ENCODE measurements at places on chromosomes 13 and 19. TPM values are rescaled to one million over a fixed set of nuclear protein-coding genes. Genes with fewer than 3 reads are reported as not detected.

- DNase-seq = peak; percentile 77
- no peak overlapping the region for H3K27ac ChIP-seq
- no peaks in the 10 kb centered on the region for H3K4me1 ChIP-seq
Observed at GRCh38 chr13:29743201-29743786, 107.1 kb downstream of the UBL3 start.

The CYSLTR2 gene
- 1.4 TPM for total RNA-seq

- H3K4me1 ChIP-seq = no peaks in the 10 kb centered on the region
- H3K36me3 ChIP-seq = no peaks in the 10 kb centered on the region
- H3K27me3 ChIP-seq = peaks cover 5% of the 10 kb centered on the region
- no peak overlapping the region for H3K27ac ChIP-seq
Observed at GRCh38 chr13:111548301-111548700, 227.9 kb downstream of the TEX29 start.

DNA sequence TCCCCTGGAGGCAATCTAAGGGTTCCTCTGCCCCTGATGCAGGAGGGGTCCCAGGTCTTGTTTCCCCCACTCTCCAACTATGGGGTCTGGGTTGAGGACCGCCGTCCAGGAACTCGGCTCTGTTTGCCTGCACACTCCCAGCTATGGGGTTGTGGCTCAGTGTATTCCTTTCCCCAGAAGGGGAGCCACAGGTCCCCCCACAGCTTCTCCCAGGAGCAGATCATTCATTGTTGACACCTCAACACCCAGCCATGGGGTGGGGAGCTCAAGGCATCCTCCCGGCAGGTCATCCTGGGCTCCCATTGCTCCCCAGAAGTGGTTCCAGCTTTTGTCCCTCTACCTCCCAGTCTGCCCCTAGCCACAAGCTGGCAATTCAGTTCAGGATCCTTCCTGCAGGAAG, 975 bp downstream of the ZNF358 start:
- H3K4me1 ChIP-seq = peaks cover 7% of the 10 kb centered on the region
- DNase-seq = no peak
- no peaks in the 10 kb centered on the region for H3K27me3 ChIP-seq
- peak overlapping the region; percentile 62 for H3K4me3 ChIP-seq
- no peak overlapping the region for H3K27ac ChIP-seq

DNA sequence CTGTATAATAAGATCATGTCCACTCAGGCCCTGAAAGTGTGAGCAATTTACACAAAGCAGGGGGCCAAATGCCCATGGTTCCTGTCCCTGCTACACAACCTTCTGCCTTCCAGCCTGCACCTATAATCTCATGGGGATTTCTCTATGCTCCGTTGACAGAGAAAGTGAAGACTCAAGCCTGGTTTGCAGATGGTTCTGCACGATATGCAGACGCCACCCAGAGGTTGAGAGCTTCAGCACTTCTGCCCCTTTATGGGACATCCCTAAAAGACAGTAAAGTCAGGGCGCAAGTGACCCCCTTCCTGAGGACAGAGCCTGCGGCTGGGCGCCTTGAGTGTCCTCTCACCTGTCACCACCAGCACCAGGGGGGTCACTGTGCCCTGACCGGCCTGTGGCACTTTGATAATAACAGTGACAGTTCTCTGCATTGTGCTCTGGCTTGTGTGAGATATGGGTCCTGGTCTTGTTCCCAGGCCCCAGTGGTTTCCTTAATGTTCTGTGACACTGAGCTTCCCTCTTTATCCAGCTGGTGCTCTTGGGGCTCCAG, 15.1 kb downstream of the LILRA5 start:
- H3K36me3 ChIP-seq = no peaks in the 10 kb centered on the region
- H3K27ac ChIP-seq = no peak overlapping the region
- no peaks in the 10 kb centered on the region for H3K27me3 ChIP-seq

The TICAM1 gene
- 23.0 TPM for total RNA-seq

GRCh38 chr13:98239162-98240076, 62.4 kb upstream of the RNF113B start:
- H3K27ac ChIP-seq = peak overlapping the region; percentile 29
- H3K36me3 ChIP-seq = no peaks in the 10 kb centered on the region
- no peak for DNase-seq
- no peak overlapping the region for H3K4me3 ChIP-seq
- H3K27me3 ChIP-seq = no peaks in the 10 kb centered on the region

GRCh38 chr19:16457195-16457953, 14.4 kb downstream of the EPS15L1 start:
- H3K4me3 ChIP-seq = peak overlapping the region; percentile 24
- no peaks in the 10 kb centered on the region for H3K36me3 ChIP-seq
- H3K4me1 ChIP-seq = peaks cover 7% of the 10 kb centered on the region
- peak overlapping the region; percentile 84 for H3K27ac ChIP-seq
- peak; percentile 85 for DNase-seq
- no peaks in the 10 kb centered on the region for H3K27me3 ChIP-seq

DNA sequence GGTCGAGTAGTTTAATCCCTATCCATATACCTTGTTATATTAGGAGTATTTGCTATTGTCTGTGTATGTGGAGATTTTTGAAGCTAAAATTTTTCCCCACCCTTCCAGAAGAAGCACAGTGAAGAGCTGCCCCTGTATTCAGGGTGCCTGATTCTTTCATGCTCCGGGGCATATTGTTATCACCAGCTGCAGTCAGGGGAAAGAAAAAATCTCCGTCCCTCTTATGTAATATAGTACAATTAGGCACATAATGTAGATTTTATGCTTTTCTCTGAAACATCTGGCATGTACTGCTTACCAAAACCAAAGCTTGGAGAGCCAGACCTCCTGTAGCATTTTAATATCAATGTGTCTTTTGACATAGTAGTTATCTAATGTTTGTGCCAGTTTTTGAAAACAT, 214.9 kb upstream of the EDNRB start:
- H3K27me3 ChIP-seq = no peaks in the 10 kb centered on the region
- no peak overlapping the region for H3K27ac ChIP-seq
- no peaks in the 10 kb centered on the region for H3K36me3 ChIP-seq
- H3K4me3 ChIP-seq = no peak overlapping the region
- no peak for DNase-seq

- H3K27ac ChIP-seq = no peak overlapping the region
- peaks cover 10% of the 10 kb centered on the region for H3K4me1 ChIP-seq
- no peaks in the 10 kb centered on the region for H3K36me3 ChIP-seq
- H3K4me3 ChIP-seq = no peak overlapping the region
Observed at GRCh38 chr19:5096536-5096935, 127.6 kb downstream of the KDM4B start.

DNA sequence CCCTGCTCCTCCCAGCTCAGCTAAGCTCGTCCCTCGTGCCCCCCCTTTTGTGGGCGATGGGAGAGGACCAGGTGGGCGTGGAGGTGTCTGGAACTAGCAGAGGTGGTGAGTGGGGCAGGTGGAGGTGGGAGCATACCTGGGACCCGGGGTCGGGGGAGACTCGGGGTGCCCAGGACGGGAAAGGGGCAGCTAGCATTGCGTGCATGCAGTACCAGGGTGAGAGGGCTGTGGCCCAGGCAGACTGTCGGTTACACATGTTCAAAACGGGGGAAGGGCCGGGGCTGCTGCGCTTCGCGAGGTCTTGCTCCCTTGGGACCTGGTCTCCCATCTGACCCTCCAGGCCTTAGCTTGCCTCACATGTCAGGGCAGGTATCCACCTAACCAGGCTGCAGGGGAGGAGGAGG, 9.1 kb downstream of the TLE5 start:
- H3K4me3 ChIP-seq = no peak overlapping the region
- H3K27me3 ChIP-seq = no peaks in the 10 kb centered on the region
- H3K27ac ChIP-seq = no peak overlapping the region
- DNase-seq = no peak

The CCDC70 gene
- total RNA-seq = not detected

DNA sequence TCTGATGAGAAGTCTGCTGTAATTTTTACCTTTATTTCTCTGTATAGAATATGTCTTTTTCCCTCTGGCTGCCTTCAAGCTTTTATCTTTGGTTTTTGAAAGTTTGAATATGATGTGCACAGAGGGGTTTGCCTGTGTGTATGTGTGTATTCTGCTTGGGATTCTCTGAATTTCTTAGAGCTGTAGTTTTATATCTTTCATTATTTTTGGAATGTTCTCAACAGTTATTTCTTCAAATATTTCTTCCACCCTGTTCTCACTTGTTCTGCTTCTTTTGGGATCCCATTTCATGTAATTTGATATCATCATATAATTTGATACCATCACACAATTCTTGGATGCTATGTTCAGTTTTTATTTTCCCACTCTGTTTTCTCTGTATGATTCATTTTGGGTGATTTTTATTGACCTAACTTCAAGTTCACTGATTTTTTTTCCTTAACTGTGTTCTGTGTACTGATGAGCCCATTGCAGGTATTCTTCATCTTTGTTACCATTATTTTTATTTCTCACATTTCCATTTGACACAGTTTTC, 7.5 kb downstream of the COG3 start:
- H3K4me3 ChIP-seq = no peak overlapping the region
- peaks cover 5% of the 10 kb centered on the region for H3K36me3 ChIP-seq
- DNase-seq = no peak
- no peaks in the 10 kb centered on the region for H3K27me3 ChIP-seq
- no peak overlapping the region for H3K27ac ChIP-seq

The COX7A1 gene
- 56.2 TPM for total RNA-seq

GRCh38 chr13:94660695-94661326, 51.5 kb downstream of the SOX21 start:
- H3K4me3 ChIP-seq = no peak overlapping the region
- H3K4me1 ChIP-seq = no peaks in the 10 kb centered on the region
- no peaks in the 10 kb centered on the region for H3K36me3 ChIP-seq
- no peak overlapping the region for H3K27ac ChIP-seq

DNA sequence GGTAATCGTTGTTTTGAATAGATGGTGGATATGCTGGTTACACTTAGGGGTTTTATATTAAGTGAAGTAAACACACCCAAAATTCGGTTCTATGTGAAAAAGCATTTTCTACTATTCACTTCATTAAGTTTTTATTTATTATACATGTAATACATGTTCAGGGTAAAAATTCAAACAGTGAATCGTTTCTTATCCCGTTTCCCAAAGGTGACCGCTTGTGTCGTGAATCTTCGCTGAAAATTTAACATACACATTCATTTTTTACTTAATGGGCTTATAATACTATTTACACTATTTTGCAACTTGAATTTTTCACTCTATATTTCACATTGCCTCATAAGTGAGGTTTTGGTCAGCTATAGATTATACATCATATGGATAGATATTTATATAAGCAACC, 24.5 kb downstream of the IPO5 start:
- no peak overlapping the region for H3K4me3 ChIP-seq
- H3K27ac ChIP-seq = no peak overlapping the region

The PTPRH gene
- 2.8 TPM for total RNA-seq

DNA sequence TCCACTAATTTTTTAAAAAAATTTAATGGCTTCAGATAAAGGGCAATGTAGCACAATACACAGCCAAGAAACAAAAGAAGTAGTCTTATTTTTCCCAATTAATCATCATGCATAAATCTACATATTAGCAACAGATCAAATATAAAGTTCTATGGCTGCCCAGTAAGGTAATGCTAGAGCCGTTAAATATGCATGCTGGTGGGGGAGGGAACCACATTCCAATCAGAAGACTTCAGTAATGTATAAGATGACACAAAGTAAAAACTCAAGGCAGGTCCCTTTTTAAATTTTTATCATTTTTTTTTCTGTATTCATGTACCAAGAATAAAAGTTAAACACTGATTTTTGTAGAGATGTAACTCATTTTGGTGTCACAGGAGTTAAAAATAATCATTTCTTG, 62.0 kb downstream of the MPHOSPH8 start:
- no peaks in the 10 kb centered on the region for H3K36me3 ChIP-seq
- no peak overlapping the region for H3K4me3 ChIP-seq
- peaks cover 4% of the 10 kb centered on the region for H3K4me1 ChIP-seq
- H3K27me3 ChIP-seq = no peaks in the 10 kb centered on the region
- no peak for DNase-seq
- H3K27ac ChIP-seq = no peak overlapping the region

DNA sequence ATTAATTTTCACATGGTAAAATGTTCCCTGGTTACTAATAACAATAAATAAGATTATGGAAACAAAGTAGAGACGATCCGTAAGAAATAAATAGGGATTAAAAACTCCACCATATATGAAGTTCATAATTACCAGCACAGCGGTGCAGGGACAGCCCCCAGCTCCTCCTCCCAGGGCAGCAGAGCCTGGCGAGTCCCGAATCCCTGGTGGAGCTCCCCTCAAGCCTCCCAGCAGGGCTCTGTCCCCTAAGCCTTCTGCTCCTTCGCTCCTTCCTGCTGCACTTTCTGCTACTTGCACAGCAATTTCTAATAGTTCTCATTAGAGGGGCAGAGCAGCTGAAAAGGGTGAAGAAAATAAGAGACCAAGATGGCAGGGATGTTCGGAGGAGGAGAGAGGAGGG, 43.6 kb downstream of the RASA3 start:
- no peak overlapping the region for H3K4me3 ChIP-seq
- DNase-seq = no peak
- H3K4me1 ChIP-seq = no peaks in the 10 kb centered on the region

DNA sequence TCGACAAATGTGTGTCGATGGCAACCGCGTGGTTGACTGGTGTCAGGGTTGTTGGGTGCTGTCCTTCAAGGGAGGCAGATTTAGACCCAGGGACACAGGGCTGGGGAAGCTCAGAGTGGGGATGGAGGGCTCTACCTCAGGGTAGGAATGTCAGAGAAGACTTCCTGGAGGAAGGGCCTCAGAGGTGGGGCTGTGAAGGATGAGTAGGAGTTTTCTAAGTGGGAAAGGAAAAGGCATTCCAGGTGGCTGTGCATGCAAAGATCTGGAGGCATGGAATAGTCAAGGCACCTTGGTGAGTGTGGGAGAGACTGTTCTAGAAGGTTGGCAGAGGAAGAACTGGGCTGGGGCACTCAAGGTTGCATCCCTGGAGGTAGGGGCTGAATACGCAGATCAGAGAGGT, 2.0 kb downstream of the NRTN start:
- no peak overlapping the region for H3K4me3 ChIP-seq
- H3K4me1 ChIP-seq = no peaks in the 10 kb centered on the region
- H3K27ac ChIP-seq = no peak overlapping the region
- no peaks in the 10 kb centered on the region for H3K27me3 ChIP-seq
- H3K36me3 ChIP-seq = no peaks in the 10 kb centered on the region

GRCh38 chr13:29505511-29505910, 90.0 kb downstream of the SLC7A1 start:
- DNase-seq = no peak
- no peaks in the 10 kb centered on the region for H3K36me3 ChIP-seq
- H3K4me1 ChIP-seq = peaks cover 8% of the 10 kb centered on the region
- no peak overlapping the region for H3K27ac ChIP-seq

The C19orf18 gene
- 0.85 TPM for total RNA-seq

DNA sequence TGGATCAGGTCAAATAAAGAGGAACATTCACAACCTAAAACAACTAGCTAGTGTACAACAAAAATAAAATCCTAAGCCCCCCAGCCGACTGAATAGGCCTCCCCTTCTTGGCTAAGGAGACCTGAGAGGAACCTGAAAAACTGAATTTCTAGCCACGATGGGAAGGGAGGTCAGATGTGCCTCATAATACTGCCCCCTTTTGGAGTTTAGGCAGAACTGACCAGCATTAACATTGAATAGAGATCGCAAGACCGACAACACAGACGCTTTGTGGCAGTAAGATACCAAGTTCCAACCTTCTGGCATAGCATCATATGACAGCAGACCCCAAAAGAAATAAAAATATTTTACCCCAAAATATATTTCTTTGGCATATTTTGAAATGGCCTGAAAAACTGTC, 15.9 kb downstream of the CBY2 start:
- no peaks in the 10 kb centered on the region for H3K27me3 ChIP-seq
- H3K4me3 ChIP-seq = no peak overlapping the region
- peak; percentile 43 for DNase-seq
- no peak overlapping the region for H3K27ac ChIP-seq

All from kidney (tissue), 22 donors.